ENCODE measurements at places on chromosomes 11 and 22.
A peak's percentile ranks its signal among the peaks of the same experiment; 100 is the strongest.

DNA sequence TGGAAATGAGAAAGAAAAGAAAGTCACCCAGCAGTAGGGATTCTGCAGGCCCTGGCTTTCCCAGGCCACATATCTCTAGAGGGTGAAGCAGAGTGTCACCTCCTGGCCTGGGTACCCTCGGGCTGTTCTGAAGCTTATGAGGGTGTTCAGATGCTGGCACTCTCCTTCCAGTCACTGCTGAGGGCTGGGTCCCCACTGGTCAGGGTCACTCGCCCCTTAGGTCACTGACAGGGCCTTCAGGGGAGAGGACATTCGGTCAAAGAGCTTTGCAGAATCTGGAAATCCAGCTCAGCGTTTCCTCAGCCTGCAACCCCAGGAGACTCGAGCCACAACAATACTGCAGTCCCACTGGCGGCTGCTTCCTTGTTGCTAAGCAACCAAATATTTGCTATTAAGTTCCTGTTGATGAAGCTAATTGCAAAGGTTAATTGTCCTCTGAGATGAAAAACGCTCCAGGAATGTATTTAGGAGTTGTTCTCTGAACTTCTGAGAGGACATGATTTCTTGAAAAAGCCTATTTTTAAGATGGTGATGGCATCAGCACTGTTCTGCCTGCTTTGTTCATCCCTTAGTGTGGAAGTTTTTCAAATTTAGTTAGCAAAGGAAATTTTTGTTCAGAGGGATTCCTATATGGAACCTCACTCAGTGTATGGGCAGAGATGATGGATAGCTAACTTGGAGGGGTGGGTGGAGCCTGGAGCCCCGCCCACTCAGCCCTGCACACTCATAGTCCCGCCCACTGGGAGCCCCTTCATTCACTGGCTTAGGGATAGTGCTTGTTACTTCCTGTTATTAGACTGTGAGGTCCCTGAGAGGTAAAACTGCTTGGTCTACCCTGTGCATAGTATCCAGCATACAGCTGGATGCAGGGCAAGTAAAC lies 109.2 kb downstream of the CSNK2A3 start:
- H3K4me1 ChIP-seq, result peaks cover 1% of the 10 kb centered on the region
- DNase-seq, result no peak
- H3K27ac ChIP-seq, result no peak overlapping the region
- H3K36me3 ChIP-seq, result peaks cover 2% of the 10 kb centered on the region
- H3K27me3 ChIP-seq, result no peaks in the 10 kb centered on the region
- no peak overlapping the region for H3K4me3 ChIP-seq

GRCh38 chr11:83219095-83219494 lies 25.6 kb downstream of the ANKRD42 start:
- H3K27me3 ChIP-seq, result no peaks in the 10 kb centered on the region
- H3K4me1 ChIP-seq, result no peaks in the 10 kb centered on the region
- no peak overlapping the region for H3K4me3 ChIP-seq
- H3K36me3 ChIP-seq, result peaks cover 2% of the 10 kb centered on the region
- H3K27ac ChIP-seq, result no peak overlapping the region

DNA sequence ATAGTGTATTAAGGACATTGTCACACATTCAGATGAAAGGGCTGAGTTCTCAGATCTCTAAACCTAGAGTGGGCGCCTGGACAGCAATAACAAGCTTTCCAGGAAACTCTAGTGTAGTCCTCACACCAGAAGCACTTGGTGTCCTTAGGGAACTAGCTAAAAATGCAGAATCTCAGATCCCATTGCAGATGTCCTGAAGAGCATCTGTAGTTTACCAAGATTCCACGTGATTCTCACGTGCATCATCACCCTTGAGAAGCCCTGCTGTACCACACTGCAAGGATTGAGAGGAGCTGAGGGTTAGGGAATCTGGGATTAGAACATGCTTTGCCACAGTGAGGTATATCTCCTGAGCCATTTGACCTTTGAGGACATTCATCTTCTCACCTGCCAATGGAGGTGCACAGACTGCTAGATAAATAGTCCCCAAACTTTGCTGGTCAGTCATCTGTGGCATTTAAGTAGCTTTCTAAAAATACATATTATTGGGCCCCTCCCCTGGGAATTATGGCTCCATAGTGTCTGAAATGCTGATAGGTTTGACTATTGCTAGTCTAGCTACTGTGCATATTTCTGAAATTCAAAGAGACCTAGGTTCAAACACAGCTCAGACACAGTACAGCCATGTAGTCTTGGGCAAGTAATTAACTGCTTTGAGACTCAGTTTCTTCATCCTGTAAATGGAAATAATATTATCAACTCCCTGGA lies 1068.9 kb downstream of the OPCML start:
- no peaks in the 10 kb centered on the region for H3K36me3 ChIP-seq
- no peak overlapping the region for H3K4me3 ChIP-seq
- H3K27me3 ChIP-seq, result no peaks in the 10 kb centered on the region

- H3K4me1 ChIP-seq, result peaks cover 51% of the 10 kb centered on the region
- peak overlapping the region; percentile 77 for H3K27ac ChIP-seq
- peak overlapping the region; percentile 62 for H3K4me3 ChIP-seq
- no peaks in the 10 kb centered on the region for H3K27me3 ChIP-seq
- DNase-seq, result no peak
- peaks cover 13% of the 10 kb centered on the region for H3K36me3 ChIP-seq
These were observed 28.6 kb downstream of the LRP5 start for GRCh38 chr11:68340784-68341556.

DNA sequence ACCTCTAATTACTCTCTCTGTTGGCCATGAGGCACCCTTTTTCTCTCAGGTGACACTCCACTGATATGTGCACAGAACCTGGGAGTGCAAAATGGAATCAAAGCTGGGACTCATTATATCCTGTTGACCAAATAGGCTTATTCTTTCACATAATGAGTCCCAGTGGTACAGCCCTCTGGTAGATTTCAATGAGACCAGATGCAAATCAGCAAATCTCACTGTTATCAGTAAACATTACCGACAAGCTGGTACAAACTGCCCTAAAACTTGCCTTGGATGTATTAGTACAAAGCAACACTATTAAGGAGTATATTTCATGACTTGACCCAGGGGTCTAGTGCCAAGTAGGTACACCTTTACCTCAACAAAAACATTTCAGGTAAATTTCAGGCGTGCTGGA lies 128.3 kb downstream of the DDX10 start:
- H3K4me3 ChIP-seq, result no peak overlapping the region
- no peaks in the 10 kb centered on the region for H3K27me3 ChIP-seq
- H3K4me1 ChIP-seq, result peaks cover 6% of the 10 kb centered on the region
- no peak overlapping the region for H3K27ac ChIP-seq

GRCh38 chr11:2385156-2386151 lies 8.3 kb downstream of the CD81 start:
- H3K27me3 ChIP-seq, result no peaks in the 10 kb centered on the region
- H3K4me3 ChIP-seq, result no peak overlapping the region
- H3K4me1 ChIP-seq, result peaks cover 36% of the 10 kb centered on the region
- H3K27ac ChIP-seq, result peak overlapping the region; percentile 52
- DNase-seq, result no peak

DNA sequence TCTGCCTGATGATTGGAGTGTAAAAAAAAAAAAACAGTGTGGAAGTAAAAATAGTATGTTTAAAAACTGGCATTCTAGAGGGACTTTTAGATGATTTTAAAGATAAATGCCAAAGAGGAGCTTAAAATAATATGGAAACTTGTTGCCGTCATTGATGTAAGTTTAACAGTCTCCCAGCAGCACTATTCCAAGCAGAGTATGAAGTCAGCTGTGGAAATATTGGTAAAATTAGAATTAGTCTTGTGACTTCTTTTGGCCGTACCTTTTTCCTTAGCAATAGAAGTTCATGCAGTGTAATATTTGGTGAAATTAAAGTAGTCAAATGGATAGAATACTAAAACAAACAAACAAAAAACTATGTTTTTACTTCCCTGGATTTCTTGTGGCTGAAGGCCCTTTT lies 134.9 kb downstream of the METTL15 start:
- H3K4me1 ChIP-seq, result peaks cover 2% of the 10 kb centered on the region
- H3K4me3 ChIP-seq, result no peak overlapping the region
- no peaks in the 10 kb centered on the region for H3K27me3 ChIP-seq
- no peak overlapping the region for H3K27ac ChIP-seq
- peaks cover 17% of the 10 kb centered on the region for H3K36me3 ChIP-seq

GRCh38 chr11:33868647-33869461 lies 23.0 kb downstream of the LMO2 start:
- no peaks in the 10 kb centered on the region for H3K36me3 ChIP-seq
- H3K27me3 ChIP-seq, result peaks cover 78% of the 10 kb centered on the region
- no peak overlapping the region for H3K27ac ChIP-seq
- no peak overlapping the region for H3K4me3 ChIP-seq

GRCh38 chr11:127624306-127624856 lies 623.8 kb upstream of the KIRREL3 start:
- H3K27ac ChIP-seq, result no peak overlapping the region
- no peak overlapping the region for H3K4me3 ChIP-seq
- no peaks in the 10 kb centered on the region for H3K4me1 ChIP-seq
- no peak for DNase-seq

DNA sequence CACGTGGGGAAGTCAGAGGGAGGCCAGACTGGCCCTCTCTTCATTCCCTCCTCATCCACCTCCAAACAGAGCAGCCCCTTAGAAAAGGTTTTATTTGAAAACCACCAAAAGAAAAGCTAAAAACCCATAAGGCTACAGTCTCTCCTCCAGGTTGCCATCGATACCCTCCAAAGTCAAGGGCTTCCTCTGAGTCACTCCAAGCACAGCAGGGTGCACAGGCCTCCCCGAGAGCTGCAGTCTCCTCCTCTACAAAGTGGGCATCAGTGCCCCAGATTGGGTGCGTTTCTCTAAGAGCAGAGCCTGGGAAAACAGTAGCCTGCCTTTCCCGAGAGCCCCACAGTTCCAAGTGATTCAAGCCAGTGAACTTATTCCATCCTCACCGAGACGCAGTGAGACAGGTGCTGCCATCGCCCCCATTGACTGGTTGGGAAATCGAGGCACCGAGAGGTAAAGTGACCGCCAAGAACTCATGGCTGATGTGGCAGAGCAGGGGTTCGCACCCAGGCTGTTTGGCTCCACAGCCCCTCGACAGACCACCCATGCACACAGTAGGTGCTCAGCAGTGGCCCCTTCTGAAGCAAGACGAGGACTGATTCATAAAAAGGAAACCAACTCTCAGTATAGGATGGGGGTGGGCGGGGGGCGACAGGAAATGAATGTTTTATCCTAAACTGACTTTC lies 91.7 kb upstream of the SHISAL1 start:
- no peaks in the 10 kb centered on the region for H3K36me3 ChIP-seq
- H3K4me1 ChIP-seq, result no peaks in the 10 kb centered on the region
- H3K27ac ChIP-seq, result no peak overlapping the region
- H3K4me3 ChIP-seq, result no peak overlapping the region
- no peak for DNase-seq
- no peaks in the 10 kb centered on the region for H3K27me3 ChIP-seq

- peak overlapping the region; percentile 94 for H3K4me3 ChIP-seq
- H3K36me3 ChIP-seq, result peaks cover 14% of the 10 kb centered on the region
- H3K27ac ChIP-seq, result peak overlapping the region; percentile 92
- H3K4me1 ChIP-seq, result peaks cover 25% of the 10 kb centered on the region
- DNase-seq, result no peak
These were observed 804 bp downstream of the APIP start for GRCh38 chr11:34915136-34916014.

- H3K4me1 ChIP-seq, result no peaks in the 10 kb centered on the region
- no peak overlapping the region for H3K4me3 ChIP-seq
- DNase-seq, result no peak
- no peaks in the 10 kb centered on the region for H3K27me3 ChIP-seq
- no peaks in the 10 kb centered on the region for H3K36me3 ChIP-seq
- H3K27ac ChIP-seq, result no peak overlapping the region
These were observed 24.1 kb upstream of the NXPE4 start for GRCh38 chr11:114619659-114620173.

DNA sequence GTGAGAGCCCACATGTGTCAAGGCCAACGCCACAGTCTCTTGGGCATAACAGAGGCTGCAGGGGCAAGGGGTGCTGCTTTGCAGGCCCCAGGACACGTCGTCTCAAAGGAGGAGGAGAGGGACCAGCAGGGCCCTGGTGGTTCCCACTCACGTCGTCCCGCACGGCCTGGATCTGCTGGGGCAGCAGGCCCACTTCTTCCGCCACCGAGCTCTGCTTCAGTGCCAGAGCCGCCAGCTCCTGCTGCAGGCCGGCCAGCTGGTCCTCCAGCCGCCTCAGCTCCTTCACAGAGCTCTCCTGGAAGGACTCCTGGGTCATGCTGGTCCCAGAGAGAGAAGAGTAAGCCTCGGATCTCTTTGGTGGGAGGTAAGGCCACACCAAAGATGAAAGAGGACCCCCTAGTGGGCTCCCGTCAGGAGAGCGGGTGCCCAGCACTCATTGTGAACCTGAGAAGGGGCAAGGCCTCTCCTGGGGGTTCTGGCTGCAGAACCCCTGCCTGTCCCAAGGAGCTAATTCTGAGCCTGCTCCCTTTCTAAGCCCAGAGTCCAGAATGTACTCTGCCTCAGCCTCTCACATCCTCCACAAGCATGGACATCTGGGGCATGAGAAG lies 15.6 kb downstream of the SUN2 start:
- H3K27me3 ChIP-seq, result no peaks in the 10 kb centered on the region
- H3K27ac ChIP-seq, result peak overlapping the region; percentile 54
- no peak overlapping the region for H3K4me3 ChIP-seq
- H3K36me3 ChIP-seq, result peaks cover 40% of the 10 kb centered on the region
- DNase-seq, result no peak

DNA sequence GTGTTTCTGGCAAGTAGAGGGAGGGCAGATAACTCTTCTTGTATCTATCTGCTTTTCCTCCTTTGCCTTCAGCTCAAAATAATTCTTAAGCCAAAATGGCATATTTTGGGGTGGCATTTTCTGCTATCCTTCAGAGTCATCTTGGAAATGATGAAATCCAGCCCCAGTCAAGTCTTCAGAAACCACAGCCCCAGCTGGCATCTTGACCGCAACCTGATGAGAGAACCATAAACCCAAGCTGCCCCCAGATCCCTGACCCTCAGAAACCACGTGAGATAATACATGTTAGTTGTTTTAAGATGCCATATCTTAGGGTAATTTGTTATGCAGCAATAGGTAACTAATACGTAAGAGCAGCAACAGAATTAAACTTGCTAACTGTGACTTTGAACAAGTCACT lies 15.1 kb upstream of the PAMR1 start:
- no peak overlapping the region for H3K27ac ChIP-seq
- H3K27me3 ChIP-seq, result peaks cover 6% of the 10 kb centered on the region
- H3K36me3 ChIP-seq, result no peaks in the 10 kb centered on the region
- DNase-seq, result no peak
- H3K4me3 ChIP-seq, result no peak overlapping the region
- no peaks in the 10 kb centered on the region for H3K4me1 ChIP-seq

- H3K27ac ChIP-seq, result peak overlapping the region; percentile 71
- H3K36me3 ChIP-seq, result peaks cover 19% of the 10 kb centered on the region
- H3K4me3 ChIP-seq, result peak overlapping the region; percentile 52
- H3K27me3 ChIP-seq, result no peaks in the 10 kb centered on the region
- peak; percentile 57 for DNase-seq
These were observed 20.3 kb downstream of the BMAL1 start for GRCh38 chr11:13297917-13298356.

GRCh38 chr11:108112057-108112456 lies 9.3 kb upstream of the ACAT1 start:
- DNase-seq, result no peak
- H3K4me1 ChIP-seq, result peaks cover 4% of the 10 kb centered on the region
- H3K27ac ChIP-seq, result no peak overlapping the region
- H3K27me3 ChIP-seq, result no peaks in the 10 kb centered on the region
